ENCODE measurements at places on chromosomes 4 and X.

DNA sequence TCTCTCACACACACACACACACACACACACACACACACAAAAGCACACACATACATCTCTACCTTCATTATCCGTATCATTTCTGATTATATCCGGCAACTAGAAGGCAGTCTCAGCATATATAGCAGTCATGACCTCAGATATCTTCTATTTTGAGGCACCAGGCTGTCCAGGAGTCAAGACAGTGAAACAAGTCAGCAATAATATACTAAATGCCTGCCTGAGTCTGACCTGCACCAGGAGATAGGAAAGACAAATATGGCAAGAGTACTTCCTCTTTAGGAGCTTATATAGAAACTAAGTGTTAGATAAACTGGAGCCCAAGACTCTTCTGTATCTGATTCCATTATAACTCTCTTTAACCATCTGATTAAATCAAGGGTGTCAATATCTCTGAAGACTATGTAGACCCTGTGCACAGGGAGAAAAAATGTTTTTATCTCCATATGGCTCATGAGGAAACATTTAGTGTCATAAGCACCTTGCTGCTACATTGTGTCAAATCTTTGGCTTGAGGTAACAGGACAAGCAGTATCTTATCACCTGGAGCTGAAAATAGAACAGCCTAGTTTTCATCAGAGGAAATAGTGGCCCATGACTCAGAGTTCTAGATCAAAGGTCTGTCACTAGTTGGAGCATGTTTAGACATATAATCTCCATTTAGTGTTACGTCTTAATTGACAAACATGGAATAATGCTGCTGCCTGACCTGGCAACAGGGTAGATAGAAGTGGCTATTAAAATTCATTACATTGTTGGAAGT, 27.0 kb upstream of the FAM47B start:
- DNase-seq: no peak

- DNase-seq: no peak
These were observed 63.6 kb downstream of the STARD8 start for GRCh38 chrX:68710870-68711576.

- no peak for DNase-seq
These were observed 229.6 kb upstream of the PGRMC2 start for GRCh38 chr4:128517096-128517738.

DNA sequence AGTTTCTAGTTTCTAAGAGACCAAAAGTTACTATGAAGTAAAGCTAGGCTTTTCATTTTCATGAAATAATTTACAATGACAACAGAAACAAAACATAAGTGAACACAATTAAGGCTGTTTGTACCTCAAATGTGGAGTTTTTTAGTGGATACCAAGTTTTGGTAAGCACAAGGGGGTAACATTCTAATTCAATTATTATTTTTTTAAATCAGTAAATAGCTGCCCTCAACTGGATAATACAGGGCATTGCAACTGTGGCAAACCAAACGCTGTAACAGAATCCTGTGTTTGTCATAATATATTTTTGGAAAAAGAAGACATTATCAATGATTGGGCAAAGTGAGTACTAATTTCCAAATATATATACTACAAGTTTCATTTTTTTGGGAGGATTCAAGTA, 150.3 kb downstream of the FBXW7 start:
- DNase-seq: no peak

- DNase-seq: no peak
These were observed 1.0 kb upstream of the MECP2 start for GRCh38 chrX:154098551-154098950.

Data from hypothalamus (tissue), 51 donors.